ENCODE measurements at places on chromosomes 2 and 18. TPM values are rescaled to one million over a fixed set of nuclear protein-coding genes. Genes with fewer than 3 reads are reported as not detected.

GRCh38 chr2:236545814-236546480 lies 23.7 kb upstream of the ACKR3 start:
- peaks cover 79% of the 10 kb centered on the region for H3K4me1 ChIP-seq
- H3K4me3 ChIP-seq = peak overlapping the region; percentile 60
- no peaks in the 10 kb centered on the region for H3K27me3 ChIP-seq
- no peak for DNase-seq

DNA sequence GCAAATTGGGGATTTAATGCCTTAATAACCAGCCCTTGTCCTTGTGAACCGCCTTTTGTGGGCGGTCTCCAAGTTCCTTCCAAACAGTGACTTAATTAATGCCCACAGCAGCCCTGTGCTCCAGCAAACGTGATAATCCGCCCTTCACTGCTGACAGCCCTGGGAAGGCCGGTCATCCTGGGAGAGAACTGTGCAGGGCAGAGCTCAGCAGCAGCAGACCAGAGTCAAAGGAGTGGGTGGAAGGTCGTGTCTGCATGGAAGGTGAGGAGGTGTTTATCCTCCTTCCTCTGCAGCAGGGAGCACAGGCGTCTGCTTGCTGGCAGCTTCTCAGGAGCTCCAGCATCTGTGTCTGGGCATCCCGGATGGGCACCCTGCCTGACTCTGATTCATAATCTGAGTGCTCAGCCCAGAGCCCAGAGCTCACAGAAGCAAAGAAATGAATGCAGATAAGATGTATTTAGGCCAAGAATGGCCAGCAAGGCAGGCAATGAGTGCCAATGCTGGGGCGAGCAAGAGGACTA lies 270.0 kb upstream of the PXDN start:
- H3K4me3 ChIP-seq = no peak overlapping the region
- H3K27ac ChIP-seq = no peak overlapping the region
- DNase-seq = no peak

CDH7 gene
- not detected for total RNA-seq

DNA sequence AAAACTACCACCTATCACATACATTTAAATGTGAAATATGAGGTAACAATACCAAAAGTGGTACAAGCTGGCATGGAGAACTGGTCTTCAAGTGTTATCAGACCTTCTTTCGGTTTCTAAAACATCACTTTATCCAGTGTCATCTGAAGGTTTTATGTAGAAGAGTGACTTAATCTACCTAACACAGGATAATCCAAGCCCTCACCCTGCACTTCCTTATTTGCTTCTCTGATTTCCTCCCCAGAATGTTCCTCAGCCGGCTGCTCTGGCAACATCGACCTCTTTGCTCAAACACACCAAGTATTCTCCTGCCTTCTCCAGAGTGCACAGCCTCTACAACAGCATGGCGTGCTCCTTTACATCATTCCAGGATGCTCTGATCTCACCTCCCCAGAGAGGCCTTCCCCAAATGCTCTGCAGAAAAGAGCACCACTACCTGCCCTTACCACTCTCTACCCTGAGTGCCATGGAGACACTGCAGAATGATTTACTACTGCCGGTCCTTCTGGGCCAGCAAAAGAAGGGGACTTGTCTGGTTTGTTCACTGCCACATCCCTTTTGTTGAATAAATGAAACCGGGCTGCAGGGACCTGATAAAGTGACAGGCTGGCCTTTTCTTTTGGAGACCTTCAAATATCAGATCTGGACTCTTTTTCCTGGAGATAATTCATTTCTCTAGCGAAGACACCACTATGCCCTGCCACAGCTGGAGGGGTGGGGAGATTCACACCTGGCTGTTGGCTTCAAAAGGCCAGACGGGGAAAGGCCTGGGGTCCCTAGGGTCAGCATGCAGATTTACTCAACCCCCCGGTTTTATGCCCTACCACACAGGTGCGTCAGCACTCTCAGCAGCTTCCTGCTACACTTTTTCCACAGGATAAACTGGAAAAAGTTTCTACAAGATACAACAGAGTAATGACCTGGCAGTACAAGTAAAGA lies 42.0 kb downstream of the TTR start:
- peaks cover 4% of the 10 kb centered on the region for H3K36me3 ChIP-seq
- peaks cover 19% of the 10 kb centered on the region for H3K4me1 ChIP-seq
- DNase-seq = no peak
- H3K4me3 ChIP-seq = no peak overlapping the region
- peaks cover 19% of the 10 kb centered on the region for H3K27me3 ChIP-seq

DNA sequence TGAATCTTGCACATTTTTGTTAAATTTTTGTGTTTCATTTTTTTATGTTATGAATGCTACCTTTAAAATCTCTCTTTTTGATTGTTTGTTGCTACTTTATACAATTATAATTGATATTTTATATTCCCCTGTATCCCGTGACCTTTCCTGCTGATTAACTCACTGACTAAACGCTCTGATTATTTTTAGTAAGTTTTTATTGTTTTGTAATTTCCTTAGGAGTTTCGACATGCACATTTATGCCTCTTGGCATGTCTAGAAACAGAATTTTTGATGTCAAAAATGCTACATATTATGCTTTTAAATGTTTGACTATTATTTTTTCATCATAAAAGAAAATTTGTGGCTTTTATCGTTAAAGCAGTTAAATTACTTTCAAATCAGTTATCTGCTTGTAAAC lies 1131.6 kb upstream of the TMEFF2 start:
- no peak for DNase-seq
- H3K36me3 ChIP-seq = no peaks in the 10 kb centered on the region
- H3K4me1 ChIP-seq = no peaks in the 10 kb centered on the region
- no peak overlapping the region for H3K27ac ChIP-seq
- no peak overlapping the region for H3K4me3 ChIP-seq

ANKRD30BL gene
- total RNA-seq = not detected

GRCh38 chr18:42891705-42892104 lies 223.8 kb downstream of the RIT2 start:
- H3K27me3 ChIP-seq = no peaks in the 10 kb centered on the region

MARCO gene
- not detected for total RNA-seq

CAPN14 gene
- 0.42 TPM for total RNA-seq

DNA sequence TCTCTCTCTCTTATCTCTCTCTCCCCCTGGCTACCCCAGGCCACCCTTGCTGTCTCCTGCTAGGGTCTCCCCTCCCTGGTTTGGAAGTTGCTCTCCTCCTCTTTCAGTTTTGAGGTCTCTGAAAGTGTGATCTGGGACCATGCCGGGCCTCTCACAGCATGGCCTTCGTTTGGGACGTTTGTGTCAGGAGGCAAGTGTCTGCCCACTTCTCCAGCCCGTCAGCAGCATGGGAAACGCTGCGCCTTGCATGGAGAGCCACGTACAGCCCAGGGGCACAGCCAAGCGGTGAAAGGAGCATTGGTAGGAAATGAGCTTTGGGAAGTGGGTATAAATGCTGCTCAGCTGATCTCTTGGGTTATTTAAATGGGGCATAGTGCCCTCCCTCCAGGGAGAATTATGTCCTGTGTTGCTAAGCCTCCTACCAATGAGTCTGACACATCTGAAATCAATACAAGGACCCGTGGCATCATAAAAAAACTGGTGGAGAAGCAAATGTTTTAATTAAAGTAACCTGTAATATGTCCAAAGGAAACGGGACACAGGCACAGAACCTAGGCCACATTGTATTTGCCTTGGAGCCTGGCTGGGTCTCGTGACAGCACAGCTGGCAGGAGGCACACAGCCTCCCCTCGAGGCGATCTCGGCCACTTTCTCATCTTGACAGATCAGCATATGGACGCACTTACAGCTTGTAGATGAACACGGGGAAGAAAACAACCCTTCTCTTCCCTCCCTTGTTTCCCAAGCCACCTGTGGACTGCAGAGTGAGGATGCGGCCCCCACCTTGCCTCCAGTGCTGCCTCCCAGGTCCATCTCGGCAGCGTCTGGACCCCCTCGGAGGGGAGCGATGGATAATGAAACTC lies 72.7 kb downstream of the SH3RF3 start:
- H3K27ac ChIP-seq = no peak overlapping the region
- peaks cover under 1% of the 10 kb centered on the region for H3K4me1 ChIP-seq
- no peak overlapping the region for H3K4me3 ChIP-seq
- no peaks in the 10 kb centered on the region for H3K36me3 ChIP-seq

ADI1 gene
- 22.8 TPM for total RNA-seq

GRCh38 chr2:11128243-11128951 lies 26.9 kb upstream of the SLC66A3 start:
- no peaks in the 10 kb centered on the region for H3K27me3 ChIP-seq
- DNase-seq = no peak
- H3K36me3 ChIP-seq = no peaks in the 10 kb centered on the region
- no peak overlapping the region for H3K27ac ChIP-seq

DNA sequence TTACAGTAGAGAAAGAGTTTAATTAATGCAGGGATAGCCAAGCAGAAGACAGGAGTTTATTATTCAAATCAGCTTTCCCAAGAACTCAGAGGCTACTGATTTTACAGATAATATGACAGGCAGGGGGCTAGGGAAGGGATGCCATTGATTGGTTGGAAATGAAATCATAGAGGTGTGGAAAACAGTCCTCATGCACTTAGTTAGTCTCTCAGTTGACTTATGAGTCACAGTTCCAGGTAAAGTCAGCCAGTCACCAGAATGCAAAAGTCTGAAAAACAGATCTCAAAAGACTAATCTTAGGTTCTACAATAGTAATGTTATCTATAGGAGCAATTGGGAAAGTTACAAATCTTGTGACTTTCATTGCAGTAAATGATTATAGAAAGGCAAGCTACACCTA lies 676.4 kb upstream of the CHAC2 start:
- no peaks in the 10 kb centered on the region for H3K4me1 ChIP-seq
- no peak overlapping the region for H3K4me3 ChIP-seq
- no peaks in the 10 kb centered on the region for H3K27me3 ChIP-seq
- no peaks in the 10 kb centered on the region for H3K36me3 ChIP-seq
- DNase-seq = no peak

DNA sequence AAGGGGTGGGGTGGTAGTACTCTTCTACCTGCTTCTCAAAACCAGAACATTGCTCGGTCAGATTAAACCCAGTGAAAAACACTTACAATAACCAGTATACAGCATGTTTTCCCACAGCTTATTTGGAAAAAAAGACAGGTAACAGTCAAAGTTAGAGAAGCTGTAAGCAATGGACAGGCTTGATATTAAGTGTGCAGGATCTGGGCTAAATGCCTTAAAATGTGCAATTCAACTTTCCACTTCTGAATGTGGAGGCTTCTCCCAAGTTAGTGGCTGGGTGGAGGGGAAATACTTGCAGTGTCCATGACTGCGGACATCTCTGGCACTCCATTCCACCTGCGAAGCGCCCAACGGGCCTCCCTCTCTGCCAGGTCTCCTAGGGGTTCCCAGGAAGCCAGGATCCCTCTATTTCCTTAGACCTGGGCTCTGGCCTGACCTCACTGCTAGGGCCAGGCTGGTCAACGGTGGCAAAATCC lies 5.3 kb downstream of the ZEB2 start:
- H3K36me3 ChIP-seq = peaks cover 2% of the 10 kb centered on the region
- peaks cover 16% of the 10 kb centered on the region for H3K4me1 ChIP-seq
- no peak overlapping the region for H3K27ac ChIP-seq
- DNase-seq = no peak
- H3K27me3 ChIP-seq = peaks cover 46% of the 10 kb centered on the region

DNA sequence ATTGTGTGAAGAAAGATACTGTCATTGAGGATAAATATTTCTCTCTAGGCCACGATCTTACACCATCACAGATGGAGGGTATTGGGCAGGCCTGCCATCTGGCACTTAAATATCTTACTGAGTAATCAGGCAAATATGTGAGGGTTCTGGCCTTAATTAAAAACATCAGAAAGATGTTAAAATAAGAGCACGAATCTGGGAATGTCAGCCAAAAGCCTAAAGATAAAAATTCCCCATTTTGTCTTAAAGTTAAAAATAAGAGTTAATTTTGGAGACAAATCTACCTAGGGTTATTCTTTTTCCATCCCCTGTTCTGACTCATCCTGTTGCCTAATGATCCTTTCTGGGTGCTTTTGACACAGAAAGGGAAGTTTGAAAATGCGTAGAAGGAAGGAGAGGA lies 121.0 kb downstream of the SUCLG1 start:
- no peaks in the 10 kb centered on the region for H3K4me1 ChIP-seq
- DNase-seq = no peak
- no peaks in the 10 kb centered on the region for H3K36me3 ChIP-seq

DNA sequence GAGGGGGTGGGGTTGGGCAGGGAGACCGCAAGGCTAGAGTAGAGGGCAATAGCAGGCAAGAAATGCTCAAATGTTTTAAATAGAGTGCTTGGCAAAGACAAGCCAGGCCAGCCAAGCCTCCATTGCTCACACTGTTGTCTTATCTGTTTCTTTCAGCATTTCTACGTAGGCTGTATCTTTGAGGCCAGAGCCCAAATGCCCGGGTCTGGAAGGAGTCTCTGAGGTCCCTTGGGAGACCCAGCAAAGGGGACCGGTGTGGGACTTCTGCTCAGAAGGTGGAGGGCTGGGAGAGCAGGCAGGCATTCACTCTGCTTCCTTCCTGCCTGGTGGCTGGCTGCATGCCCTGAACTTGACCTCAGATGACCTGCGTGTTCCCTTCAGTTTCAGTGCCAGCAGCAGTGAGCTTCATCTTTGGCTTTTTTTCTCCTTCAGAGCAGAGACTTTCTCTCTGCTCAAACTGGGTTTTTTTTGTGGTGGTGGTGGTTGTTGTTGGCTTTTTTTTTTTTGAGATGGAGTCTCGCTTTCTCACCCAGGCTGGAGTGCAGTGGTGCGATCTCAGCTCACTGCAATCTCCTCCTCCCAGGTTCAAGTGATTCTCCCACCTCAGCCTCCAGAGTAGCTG lies 13.7 kb upstream of the TET3 start:
- H3K27ac ChIP-seq = peak overlapping the region; percentile 91
- H3K27me3 ChIP-seq = no peaks in the 10 kb centered on the region
- H3K36me3 ChIP-seq = peaks cover 3% of the 10 kb centered on the region
- peak overlapping the region; percentile 70 for H3K4me3 ChIP-seq
- peaks cover 52% of the 10 kb centered on the region for H3K4me1 ChIP-seq

DNA sequence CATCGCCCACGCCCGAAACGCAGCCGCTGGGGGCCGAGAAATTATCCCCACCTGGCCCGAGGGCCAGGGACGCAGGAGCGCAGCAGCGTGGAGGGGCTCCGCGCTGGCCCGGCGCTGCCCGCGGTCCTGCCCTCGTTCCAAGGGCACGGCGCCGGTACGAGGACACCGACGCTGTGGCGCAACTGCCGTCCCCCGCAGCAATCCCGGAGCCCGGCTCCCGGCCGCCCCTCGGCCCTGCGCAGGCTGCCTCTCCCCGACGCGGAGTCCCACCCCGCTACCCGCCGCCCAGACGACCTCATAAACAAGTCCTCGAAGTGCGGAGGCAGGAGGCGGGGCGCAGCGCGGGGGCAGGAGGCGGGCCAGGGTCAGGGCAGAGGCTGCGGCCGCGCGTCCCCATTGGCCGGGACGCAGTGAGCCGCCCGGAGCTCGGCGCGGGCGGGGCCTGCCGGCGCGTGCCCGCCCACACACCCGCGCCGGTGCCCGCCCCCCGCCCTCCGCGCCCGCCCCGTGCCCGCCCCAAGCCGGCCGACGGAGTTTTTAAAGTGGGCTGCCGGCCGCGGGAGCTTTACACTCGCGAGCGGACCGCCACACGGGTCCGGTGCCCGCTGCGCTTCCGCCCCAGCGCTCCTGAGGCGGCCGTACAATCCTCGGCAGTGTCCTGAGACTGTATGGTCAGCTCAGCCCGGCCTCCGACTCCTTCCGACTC lies at the start of gene EPAS1:
Gene EPAS1, plus strand, starts transcription at position 568 of the 706 bp plus-strand sequence. CDS start 505 bp downstream, outside the sequence.
- peak within 1 kb of the TSS; percentile 82 for H3K4me3 ChIP-seq
- H3K27me3 ChIP-seq = peaks cover 69% of the 10 kb centered on the region
- H3K27ac ChIP-seq = no peak within 1 kb of the TSS
- peaks cover 21% of the 10 kb centered on the region for H3K4me1 ChIP-seq
- no peaks in the 10 kb centered on the region for H3K36me3 ChIP-seq
- DNase-seq = peak; percentile 82

KIAA2012 gene
- total RNA-seq = not detected

Data from activated naive CD8-positive, alpha-beta T cell treated with anti-CD3 and anti-CD28 coated beads for 36 hours (primary cell).